ENCODE measurements at places on chromosomes 2 and 18. TPM values are rescaled to one million over a fixed set of nuclear protein-coding genes. Genes with fewer than 3 reads are reported as not detected.

The CD302 gene
- 19.7 TPM for total RNA-seq

The C1GALT1C1L gene
- 0.36 TPM for total RNA-seq

The STARD6 gene
- total RNA-seq, result not detected

The ASPRV1 gene
- total RNA-seq, result 771 TPM

The GRHL1 gene
- 105 TPM for total RNA-seq

The CLEC4F gene
- 1.0 TPM for total RNA-seq

The ZC3H6 gene
- total RNA-seq, result 10.8 TPM

The SERPINB11 gene
- total RNA-seq, result not detected

The CDH2 gene
- total RNA-seq, result 0.81 TPM

The AQP12A gene
- not detected for total RNA-seq

The GPR17 gene
- not detected for total RNA-seq

The RGPD3 gene
- 0.20 TPM for total RNA-seq

The MYCN gene
- total RNA-seq, result not detected

The TMEM150A gene
- total RNA-seq, result 11.7 TPM

The UPP2 gene
- total RNA-seq, result not detected

The SERPINB2 gene
- total RNA-seq, result 88.7 TPM

The OSBPL1A gene
- total RNA-seq, result 19.1 TPM

The GAL3ST2 gene
- 0.34 TPM for total RNA-seq

The PLGLB1 gene
- total RNA-seq, result 9.4 TPM

The LBX2 gene
- total RNA-seq, result 0.55 TPM

The PRSS56 gene
- total RNA-seq, result not detected

The KCNE4 gene
- total RNA-seq, result 0.95 TPM

The M1AP gene
- total RNA-seq, result not detected

All from lower leg skin (tissue), 4 donors.